ENCODE measurements at places on chromosomes 5 and 9.

- DNase-seq, result no peak
Observed at GRCh38 chr9:22623236-22623635, 176.6 kb downstream of the DMRTA1 start.

DNA sequence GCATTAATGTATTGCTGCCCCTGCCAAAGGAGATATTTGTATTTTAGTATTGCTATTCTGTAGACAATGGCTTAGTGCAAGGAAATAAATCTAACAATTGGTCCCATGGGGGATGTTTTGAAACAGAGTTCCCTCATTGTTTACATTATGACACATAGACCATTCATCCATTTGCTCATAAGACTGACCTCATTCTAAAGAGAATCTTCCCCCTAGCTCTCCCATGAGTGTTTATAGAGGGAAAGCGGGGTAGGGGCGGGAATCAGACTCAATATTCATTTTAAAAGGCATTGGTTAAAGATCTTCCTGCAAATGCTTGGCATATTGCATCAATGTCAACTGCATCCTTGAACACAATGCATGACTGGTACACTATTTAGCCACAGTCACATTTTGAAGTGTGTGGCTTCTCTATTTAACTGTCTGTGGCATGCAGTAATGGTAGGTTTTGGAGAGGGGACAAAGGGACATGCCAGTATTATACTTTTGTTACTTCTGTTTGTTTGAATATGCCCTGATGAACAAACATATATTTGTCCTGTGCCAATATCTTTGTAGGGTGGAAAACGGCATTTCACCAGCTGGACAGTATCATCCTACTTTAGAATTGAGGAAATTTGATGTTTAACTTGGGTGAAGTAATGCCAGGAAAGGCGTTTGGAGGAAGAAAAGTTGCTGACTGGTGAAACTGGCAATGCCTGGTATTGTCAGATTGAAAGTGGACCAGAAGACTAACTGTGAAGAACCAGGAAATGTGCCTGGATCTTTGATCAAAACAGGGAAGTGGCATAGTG is 84.1 kb upstream of the MEGF10 start:
- DNase-seq, result no peak

DNA sequence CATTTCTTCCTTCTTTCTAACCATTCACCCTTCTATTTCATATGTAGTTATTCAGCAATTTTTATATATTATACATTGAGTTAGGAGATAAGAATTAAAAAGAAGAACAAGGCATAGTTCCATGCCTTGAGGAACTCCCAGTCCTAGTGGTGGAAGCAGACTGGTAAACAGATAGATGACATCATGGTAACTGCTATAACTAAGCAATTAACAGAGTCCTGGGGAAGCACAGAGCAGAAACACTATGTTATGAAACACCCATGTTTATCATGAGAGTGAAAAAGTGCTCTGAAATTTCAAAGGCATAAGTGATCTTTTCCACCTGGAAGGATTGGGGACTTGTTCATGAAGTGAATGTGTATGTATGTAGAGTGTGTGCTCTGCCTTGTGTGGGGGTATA is 14.6 kb downstream of the PAPPA start:
- DNase-seq, result no peak

GRCh38 chr9:133607381-133607780 is 1.8 kb downstream of the FAM163B start:
- no peak for DNase-seq

DNA sequence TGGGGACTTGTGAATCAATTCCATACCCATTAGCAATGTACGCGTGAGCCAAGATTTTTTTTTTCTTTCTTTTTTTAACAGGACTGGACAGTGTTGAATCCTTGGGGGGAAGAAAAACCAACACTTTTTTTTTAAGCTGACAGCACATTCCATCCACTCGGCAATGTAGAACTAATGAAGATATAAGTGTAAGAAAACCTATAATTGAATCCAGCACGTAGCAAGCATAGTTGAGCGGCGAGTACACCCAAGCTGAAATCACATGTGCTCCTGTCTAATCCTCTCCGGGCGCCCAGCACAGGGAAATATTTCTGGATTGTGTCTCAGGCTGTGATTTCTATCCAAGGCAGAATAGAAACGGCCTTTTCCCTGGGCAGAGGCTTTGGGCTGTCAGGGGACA is 118.2 kb downstream of the BOD1 start:
- DNase-seq, result no peak

DNA sequence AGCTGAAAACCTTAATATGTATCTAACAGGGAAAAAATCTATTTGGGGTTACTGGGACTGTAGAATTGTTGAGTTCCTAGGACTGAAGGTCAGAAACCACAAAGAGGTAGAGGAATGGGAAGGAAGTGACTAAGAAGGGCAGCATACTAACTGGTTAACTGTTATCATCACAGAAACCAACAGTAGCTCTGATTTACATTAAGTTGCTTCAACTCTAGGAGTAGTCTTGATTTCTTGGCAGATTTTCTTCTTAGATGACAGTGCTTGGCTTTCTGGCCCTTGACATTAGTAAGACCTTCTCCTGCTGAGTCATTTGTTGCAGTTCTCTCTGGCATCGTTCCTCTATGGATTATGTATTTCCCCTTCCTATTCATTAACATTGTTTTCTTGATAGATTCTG is 116.1 kb upstream of the RASA1 start:
- no peak for DNase-seq

Measured in stimulated activated CD4-positive, alpha-beta T cell treated with anti-CD3 and anti-CD28 coated beads, Interleukin-15, amount 100 ng/mL, for 1 hour (primary cell).